ENCODE measurements at places on chromosomes 3 and 15.

GRCh38 chr15:96502196-96502595 lies 171.7 kb downstream of the NR2F2 start:
- no peak for DNase-seq

DNA sequence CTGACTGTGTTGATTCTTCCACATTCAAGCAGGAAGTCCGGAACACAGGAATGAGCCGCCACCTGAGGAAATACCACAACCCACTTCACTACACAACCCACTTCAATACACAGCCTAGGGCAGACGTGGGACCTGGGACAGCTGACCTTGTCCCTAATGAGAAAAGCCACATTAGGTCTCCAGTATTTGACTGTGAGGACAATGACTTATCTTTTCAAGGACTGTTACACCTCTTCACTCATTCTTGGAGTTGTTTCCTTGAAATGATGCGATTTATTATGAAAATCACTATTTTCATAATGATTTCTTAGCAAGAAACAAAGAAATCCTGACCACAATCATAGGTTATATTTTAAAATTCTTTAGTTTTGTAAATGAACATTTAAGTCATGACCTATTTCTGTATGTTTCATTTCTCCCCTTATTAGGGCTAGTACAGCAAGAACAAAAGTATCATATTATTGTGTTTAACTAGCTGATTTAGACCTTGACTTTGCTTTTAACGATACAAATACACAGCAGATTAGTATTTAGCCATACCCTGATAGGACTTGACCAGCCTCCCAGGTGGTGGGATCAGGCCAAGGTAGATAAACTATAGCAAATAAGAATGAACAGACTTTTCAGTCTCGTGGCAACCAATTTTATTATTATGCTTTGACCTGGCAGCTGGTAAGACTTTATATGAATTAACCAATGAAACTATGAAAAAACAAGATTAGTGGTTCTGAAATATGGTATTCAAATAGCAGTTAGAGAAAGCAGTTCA lies 6.0 kb downstream of the RAB27A start:
- no peak for DNase-seq

- no peak for DNase-seq
Observed at GRCh38 chr15:39502611-39503195, 78.2 kb upstream of the THBS1 start.

DNA sequence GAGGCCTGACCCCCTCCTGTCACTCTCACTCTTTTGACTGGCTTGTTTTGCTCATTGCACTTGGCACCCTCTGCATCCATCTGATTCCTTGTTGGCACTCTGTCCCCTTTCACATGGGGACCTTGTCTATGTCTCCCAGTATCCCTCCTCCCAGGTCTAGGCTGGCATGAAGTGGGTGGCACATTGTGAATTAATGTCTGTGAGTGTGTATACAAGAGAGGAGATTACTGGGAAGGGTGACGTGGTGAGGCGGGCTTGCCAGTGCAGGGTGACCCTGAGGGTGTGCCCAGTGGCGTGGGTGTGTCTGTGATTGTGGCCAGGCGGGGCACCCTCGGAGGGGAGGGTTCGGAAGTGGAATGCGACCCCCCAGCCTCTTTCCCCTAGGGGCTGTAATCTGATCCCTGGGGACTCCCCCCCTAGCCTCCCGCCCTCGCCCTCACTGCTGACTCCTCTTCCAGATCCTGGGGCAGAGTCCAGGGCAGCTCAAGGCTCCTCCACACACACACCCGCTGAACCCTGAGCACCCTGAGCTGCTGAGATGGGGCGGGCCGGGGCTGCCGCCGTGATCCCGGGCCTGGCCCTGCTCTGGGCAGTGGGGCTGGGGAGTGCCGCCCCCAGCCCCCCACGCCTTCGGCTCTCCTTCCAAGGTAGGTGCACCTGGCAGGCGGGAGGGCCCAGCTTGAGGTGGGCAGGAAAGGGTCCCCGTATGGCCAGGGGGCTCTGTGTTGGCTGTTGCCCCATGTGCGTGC lies at the start of gene SEMA3B:
Gene SEMA3B (plus strand): TSS at position 445 of the 749 bp plus-strand sequence. CDS start 94 bp downstream, at position 539.
- no peak for DNase-seq

- no peak for DNase-seq
Observed at GRCh38 chr3:189572249-189572648, 58.9 kb upstream of the TP63 start.

DNA sequence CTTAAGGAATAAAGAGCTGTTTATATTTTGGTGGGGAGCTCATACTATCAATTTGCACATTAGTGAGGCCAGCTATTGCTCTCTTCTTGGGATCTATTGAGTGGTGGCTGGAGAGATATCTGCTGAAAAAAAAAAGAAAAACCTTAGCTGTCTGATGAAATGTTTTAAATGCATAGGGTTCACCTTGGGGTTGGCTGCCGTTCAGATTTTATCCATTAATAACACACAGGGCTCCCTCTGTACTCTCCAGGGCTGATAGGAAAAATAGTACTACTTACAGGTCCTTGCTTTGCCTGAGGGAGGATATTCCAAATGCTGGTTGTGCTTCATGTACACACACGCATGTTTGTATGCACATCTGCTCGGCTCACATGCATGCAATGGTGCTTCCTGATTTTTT lies 803.7 kb downstream of the MCTP2 start:
- DNase-seq = no peak

GRCh38 chr3:100982710-100983109 lies 10.5 kb downstream of the ABI3BP start:
- DNase-seq = no peak

DNA sequence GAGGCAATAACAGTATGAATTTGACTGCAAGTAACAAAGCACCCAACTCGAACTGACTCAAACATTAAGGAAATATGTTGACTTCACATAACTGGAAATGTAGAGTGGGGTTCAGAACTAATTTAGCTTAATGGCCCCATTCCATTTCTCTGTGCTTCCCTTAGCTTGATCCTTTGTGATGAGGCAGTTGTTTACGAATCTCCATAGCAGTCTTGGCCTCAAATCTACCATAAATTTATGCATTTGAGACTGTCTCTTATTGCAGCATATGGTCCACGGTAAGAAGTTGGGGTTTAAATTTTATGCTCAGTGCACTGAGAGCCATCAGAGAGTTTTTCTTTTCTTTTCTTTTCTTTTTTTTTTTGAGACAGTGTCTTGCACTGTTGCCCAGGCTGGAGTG lies 148.7 kb upstream of the POU1F1 start:
- DNase-seq = no peak

DNA sequence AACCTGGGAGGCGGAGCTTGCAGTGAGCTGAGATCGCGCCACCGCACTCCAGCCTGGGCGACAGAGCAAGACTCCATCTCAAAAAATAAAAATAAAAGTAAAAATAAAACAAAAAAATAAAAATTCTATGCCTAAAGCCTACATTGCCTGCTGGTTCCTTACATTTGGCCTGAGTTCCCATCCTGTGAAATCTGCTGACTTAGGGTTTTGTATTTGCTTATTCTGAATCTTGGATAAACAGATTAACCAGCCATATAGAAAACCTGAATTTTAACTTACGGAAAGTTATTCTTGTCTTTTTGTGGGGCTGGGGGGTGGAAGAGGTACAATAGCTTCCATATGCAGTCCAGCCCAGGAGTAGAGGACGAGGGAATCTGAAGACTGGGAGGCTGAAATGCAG lies 73.7 kb upstream of the UMPS start:
- DNase-seq = no peak

- DNase-seq = no peak
Observed at GRCh38 chr3:57983734-57984518, 24.3 kb upstream of the FLNB start.

- DNase-seq = no peak
Observed at GRCh38 chr15:83062768-83063180, 4.3 kb downstream of the BTBD1 start.

DNA sequence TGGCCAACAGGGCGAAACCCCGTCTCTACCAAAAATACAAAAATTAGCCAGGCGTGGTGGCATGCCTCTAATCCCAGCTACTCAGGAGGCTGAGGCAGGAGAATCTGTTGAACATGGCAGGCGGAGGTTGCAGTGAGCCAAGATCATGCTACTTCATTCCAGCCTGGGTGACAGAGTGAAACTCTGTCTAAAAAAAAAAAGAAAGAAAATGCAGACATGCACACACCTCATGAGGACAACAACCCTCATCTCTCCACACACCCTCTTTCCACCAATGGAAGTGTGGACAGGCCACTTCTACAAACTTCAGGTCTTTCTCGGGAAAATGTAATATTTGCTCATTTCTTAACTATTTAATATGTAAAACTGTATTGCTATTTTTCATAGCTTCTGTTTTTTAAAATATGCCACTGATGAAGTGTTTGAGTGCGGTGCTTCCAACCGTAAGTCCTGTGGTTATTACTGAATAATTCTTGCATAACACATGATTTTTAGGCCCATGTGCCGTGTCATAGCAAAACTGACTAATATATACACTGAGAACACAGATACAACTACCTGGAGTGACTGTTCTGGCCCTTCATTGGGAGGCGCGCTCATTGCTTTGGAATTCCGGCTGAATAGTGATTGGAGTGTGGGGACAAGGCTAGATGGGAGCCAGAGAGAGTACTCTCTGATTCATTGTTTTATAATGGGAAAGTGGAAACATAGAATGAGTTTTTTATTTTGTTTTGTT lies 23.1 kb downstream of the LRRC31 start:
- DNase-seq = no peak

- no peak for DNase-seq
Observed at GRCh38 chr15:77870195-77871065, 207.1 kb downstream of the TBC1D2B start.

GRCh38 chr3:50298836-50299637 lies at the start of the genes HYAL3 and NAA80:
TSS of gene HYAL3 (minus strand) at chr3:50299405. CDS start at chr3:50295602, 3,803 bp downstream.
TSS of gene NAA80 (minus strand) at chr3:50299405. CDS start at chr3:50297463, 1,942 bp downstream.
- peak; percentile 98 for DNase-seq

- no peak for DNase-seq
Observed at GRCh38 chr3:39905788-39906187, 96.4 kb downstream of the MYRIP start.

DNA sequence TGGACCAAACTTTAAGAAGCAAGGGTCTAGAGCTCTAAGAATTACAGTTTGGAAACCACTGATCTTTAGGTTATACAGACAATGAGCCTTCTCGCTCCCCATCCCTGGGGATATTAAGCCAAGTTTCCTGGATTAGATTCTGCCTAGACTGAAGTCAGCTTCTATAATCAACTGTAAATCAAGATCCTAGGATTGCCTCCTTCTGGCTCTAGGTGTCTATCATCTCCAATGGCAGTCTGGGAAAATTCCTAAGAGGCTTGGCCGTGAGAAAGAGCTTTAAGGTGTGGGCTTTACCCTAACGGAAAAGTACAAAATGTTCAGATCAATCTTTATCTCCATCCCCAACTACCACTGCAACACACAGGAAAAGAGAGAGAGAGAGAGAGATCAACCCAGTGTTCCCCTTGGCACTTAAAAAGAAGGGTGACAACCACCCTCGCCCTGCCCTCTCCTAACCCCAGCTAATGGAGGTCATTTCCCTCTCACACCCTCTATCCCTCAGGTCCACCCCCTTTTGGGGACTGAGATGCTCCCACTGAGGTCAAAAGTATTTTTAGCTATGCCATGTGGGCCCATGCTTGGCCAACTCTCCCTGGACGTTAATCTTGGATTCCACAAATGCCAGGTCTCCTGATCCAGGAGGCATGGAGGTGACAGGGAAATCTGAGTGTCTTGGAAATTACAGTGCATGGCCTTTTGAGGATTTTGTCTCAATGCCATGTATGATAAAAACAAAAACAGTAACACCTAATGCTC lies 202.8 kb upstream of the BCL6 start:
- DNase-seq = no peak

GRCh38 chr3:115323380-115323779 lies 176.3 kb upstream of the ZBTB20 start:
- DNase-seq = no peak

- DNase-seq = no peak
Observed at GRCh38 chr15:66713843-66714508, 11.9 kb downstream of the SMAD6 start.

DNA sequence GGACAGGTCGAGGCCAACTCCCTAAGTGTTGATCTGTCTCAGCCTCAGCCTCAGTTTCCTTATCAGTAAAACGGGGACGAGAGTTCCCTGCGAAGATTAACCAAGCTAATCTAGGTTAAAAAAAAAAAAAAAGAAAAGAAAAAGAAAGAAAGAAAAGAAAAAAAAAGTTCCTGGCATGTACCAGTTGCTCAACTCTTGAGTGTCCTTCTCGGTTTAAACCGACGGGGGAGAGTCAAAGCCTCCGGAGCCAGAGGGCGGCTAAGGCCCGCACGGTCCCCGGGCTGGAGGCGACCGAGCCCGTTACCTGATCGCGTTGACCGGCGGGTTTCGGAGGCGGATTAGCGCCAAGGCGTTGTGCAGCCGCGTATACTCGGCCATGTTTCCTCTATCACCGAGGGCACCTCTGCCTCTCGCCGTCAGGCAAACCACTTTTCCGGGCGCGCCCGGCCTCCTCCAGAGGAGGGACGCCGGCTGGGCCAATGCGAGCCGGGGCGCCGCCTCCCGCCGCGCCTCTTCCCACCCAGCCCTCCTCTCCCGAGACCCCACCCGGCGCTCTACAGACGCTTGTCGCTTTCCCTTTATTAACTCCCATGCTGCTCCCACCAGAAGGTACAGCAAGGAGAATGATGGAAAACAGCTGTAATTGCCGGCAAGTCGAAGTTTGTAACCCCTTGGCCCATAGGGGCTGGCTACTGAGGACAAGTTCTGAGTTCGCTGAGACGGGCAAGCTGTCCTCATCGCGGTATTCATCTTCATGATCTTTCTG lies at the start of gene EHHADH:
Gene EHHADH (minus strand): TSS at position 405 of the 766 bp plus-strand sequence. CDS start 27 bp downstream, at position 378.
- DNase-seq = peak; percentile 29

DNA sequence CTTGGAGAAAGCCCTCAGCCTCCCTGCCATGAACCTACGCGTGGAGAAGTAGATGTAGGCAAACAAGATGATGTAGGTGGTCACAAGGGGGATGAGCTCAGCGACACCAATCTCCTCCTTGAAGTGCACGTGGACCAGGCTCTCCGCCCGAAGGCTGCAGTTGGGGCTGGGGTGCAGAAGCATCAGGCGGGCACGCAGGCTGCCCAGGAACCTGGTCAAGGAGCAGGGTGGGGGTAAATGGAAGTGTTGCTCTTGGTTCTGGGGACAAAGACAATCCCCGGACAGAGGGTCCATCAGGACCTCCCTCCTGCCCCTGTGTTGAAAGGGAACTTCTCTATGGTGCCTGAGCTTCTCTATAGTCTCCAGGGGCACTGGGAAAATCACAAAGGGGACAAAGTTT lies 45.1 kb downstream of the PTPN23 start:
- no peak for DNase-seq

- no peak for DNase-seq
Observed at GRCh38 chr15:60096157-60096556, 92.0 kb downstream of the FOXB1 start.

DNA sequence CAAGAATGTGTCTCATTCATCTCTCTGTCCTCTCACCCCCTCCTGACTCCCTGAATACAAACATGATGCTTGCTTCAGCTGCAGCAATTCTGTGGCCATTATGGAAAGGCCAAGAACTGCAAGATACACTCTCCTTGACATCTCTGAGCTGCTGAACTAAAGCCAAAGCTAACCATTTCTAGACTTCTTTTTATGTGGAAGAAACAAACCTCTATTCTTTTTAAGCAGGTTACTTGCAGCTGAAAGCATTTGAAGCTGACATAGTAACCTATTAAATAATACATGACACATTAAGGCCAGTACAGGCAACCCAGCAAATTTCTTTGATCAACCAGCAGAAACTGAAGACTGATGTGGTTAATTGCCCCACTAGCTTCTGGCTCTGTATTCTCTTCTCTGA lies 17.5 kb downstream of the FHIT start:
- no peak for DNase-seq
